ENCODE measurements at places on chromosomes 13 and 19.

DNA sequence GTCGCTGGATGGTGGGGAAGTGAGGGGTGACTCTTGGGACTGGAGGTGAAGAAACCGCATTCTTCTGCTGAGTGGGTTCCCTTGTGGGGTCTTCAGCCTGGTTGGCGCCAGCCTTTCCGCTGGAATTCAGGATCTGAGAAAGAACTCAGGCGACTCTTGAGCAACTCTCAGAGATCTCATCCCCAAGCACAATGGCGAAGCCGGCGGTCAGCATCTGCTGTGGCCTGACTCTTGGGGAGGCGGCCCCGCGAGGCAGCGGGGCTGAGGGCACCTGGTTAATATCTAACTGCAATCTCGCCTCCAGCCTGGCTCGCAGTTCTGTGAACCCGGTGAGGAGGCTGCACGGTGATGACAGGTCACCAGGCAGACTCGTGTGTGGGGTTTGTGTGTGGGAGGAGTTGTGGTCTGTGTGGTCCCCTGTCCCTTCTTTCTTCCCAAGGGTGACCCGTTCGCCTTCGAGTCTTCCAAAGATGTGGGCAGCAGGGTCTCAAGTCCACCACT, 883 bp downstream of the ZNF441 start:
- no peak for DNase-seq

DNA sequence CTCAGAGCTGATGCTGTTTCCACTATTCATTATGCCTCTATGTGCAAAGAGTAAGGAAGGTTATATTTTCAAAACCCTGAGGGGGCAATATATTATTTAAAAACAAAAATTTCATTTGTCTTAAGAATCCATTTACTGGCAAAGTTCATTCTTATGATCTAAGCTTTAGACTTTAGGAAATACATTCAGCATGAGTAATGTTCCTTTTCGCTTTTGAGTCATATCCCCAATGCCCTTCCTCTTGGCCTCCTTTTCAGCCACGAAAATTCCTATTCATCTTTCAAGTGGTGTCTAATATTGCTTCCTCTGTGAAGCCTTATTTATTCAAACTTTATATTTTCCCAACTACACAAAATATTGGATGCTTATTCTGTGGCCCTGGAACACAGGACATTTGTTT, 1317.0 kb downstream of the PCDH9 start:
- no peak for DNase-seq

DNA sequence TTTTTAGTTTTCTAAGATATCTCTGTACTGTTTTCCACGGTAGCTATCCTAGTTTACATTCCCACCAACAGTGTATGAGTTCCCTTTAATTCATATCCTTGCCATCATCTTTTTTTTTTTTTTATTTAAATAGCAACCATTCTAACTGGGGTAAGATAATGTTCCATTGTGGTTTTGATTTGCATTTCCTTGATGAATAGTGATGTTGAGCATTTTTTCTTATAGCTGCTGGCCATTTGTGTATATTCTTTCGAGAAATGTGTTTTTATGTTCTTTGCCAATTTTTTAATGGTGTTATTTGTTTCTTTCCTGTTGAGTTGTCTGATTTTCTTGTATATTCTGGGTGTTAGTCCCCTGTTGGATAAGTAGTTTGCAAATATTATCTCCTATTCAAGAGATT, 454.8 kb downstream of the DACH1 start:
- DNase-seq: no peak

- DNase-seq: no peak
Observed at GRCh38 chr19:41431426-41432386, 4.5 kb upstream of the B3GNT8 start.

All from type B pancreatic cell (in vitro differentiated cells).